BJ (cell line): ENCODE measurements at places on chromosomes 13 and 19.

- no peak for DNase-seq
Observed at GRCh38 chr13:43127103-43127798, 103.9 kb downstream of the DNAJC15 start.

DNA sequence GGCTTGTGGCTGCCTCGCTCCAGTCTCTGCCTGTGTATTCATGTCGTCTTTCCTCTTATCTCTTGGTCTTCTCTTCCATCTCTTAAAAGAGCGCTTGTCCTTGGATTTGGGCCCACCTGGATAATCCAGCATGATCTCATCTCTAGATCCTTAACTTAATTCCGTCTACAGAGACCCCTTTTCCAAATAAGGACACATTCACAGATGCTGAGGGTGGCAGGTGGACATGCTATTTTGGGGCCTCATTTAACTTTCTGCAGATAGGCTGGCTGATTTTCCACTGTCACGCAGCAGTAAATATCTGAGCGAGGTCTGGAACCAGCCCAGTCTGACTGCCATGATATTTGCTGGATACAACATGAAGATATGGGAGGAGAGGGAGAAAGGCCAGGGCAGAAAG is 41.5 kb upstream of the TSHZ3 start:
- no peak for DNase-seq

GRCh38 chr13:90792335-90792734 is 555.2 kb upstream of the MIR17HG start:
- DNase-seq, result no peak

DNA sequence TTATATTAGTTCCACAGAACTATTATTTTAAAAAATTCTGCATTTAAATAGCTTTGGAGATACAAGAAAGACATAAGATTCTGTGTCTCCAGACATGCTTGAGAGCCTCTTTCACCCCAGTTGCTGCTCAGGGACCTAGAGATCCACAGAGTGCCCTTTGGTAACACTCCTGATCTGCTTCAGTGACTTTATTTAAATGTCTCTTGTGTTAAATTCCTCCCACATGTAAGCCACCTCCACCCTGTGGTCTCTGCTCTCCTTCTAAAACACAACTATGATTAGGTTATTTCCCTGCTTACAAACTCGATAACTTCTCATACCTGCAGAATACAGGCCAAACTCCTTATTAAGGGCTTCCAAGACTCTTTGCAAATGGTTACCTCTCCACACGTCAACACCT is 141.0 kb downstream of the RFC3 start:
- no peak for DNase-seq

GRCh38 chr13:46296115-46296822 is 84.5 kb downstream of the LRRC63 start:
- DNase-seq, result peak; percentile 99

- DNase-seq, result peak; percentile 70
Observed at GRCh38 chr19:4977299-4978174, 8.6 kb downstream of the KDM4B start.

DNA sequence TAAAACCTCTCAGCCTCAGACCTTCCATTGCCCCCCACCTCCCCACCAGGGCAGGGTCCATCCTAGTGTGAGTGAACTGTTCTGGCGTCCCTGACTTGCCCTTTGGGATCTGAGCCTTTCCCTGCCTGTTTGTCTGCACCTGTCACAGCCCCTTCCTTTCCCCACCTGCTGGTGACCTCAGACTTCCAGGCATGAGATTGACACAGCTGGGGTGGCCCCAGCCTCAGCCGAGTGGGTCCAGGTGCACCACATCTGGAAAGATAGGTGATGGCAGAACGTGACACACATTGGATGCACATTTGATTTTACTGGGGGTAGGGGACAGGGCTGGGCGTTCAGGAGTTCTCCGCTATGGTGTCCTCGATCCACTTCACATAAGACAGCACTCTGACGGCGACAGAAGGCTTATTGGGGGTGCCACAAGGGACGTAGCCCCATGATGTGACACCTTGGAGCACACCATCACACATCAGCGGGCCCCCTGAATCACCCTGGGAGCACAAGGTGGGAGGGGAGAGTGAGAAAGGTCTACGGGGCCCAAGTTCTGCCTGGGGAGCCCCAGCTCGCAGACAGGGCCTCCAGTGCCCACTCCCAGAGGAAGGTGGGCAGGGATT is 4.6 kb downstream of the KLK1 start:
- DNase-seq, result no peak

DNA sequence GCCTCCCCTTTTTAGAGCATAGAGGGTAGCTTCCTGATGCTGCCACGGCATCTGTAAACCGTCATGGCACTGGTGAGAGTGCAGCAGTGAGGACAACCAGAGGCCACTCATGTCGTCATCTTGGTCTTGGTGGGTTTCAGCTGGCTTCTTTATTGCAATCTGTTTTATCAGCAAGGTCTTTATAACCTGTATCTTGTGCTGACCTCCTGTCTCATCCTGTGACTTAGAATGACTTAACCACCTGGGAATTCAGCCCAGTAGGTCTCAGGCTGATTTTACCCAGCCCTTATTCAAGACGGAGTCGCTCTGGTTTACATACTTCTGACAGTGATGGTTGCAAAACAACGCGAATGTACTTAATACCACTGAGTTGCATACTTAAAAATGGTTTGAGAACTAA is 14.4 kb upstream of the FBN3 start:
- DNase-seq, result no peak

DNA sequence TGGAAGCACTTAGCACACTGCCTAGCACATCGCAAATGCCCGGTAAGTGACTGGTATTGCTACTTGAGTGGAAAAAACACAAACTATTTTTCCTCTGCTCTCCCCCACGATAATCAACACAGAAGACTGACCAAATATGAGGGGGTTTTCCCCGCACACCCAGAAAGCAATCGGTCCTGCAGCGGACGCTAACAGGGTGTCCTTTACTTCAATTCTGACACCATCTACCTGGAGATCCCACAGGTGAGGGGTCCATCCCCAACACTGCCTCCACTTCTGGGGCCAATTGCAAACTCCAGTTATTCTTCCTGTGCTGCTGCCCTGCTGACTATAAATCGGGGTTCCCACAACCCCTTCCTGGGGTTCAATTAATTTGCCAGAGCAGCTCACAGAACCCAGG is 26.2 kb upstream of the PLEKHF1 start:
- DNase-seq, result no peak

GRCh38 chr19:5050067-5050656 is 81.2 kb downstream of the KDM4B start:
- no peak for DNase-seq

GRCh38 chr13:20718958-20719566 is 15.6 kb downstream of the IL17D start:
- DNase-seq, result no peak

DNA sequence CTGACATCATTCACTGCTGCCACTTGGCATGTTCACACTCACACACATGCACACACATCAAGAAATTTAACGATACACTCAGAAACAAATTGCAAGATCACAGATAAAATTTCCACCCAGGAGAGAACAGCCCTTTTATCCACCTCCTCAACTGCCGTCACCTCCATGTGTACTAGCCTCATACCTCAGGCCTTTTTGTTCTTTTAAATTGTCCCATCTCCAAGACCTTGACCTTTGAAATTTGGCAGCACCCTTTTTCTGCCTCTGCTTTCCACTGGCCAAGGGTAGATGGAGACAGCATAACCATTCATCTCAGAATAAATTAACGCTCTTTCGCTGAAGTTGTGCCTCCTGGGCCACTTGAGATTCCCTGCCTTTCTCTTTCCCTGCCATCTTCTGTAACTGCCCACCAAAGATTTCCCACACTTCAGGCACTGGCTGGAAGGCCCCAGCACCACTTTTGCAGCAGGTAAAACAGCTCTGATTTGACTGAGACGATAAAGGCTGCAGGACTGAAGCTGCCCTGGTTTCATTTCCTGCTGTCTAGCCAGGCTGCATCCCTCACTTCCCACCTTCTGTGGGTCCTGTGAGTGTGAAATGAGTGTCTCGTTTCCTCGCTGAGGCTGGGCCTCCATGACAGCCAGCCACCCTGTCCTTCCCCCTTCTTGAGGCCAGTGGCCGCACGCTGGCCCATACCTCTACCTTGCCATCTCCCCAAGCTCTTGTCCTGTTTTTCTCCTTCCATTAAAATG is 39.3 kb downstream of the MBNL2 start:
- no peak for DNase-seq

DNA sequence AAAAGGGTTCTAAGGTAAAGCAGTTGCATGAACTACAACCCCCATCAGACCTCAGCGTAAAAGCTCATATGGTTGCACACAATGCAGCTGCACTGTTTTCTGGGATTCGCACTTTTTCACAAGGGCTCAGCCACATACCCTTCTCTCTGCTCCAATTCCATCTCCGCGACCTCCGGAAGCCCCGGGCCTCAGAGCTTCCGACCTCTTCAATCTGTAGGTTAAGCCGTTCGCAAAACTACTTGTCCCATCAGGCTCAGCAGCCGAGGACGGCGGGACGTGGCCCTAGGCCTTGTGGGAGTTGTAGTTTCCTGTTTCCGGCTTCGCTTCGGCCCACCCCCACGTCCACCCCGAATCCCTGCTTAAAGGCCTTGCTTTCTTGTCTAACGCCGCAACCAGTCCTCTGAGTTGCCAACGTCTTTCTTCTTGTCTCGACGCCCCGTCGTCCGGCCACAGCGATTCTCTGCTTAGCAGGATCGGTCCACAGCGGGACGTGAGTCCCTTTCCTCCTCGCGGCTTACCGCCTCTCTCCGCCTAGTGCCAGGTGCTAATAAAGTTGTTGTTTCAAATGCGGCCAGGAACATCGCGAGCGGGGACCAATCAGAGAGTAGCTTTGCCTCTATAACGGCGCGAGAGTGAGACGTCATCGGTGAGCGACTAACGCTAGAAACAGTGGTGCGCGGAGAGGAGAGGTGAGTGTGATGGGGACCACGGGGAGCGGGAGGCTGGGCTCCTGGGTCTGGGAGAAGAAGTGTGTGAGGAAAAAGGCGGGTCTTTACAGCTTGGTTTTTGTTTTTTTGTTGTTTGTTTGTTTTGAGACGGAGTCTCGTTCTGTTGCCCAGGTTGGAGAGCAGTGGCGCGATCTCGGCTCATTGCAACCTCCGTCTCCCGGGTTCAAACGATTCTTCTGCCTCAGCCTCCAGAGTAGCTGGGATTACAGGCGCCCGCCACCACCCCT is at the start of the genes PRPF31 and TFPT:
Gene PRPF31 (plus strand): TSS at position 646 of the 955 bp plus-strand sequence. CDS start 2,525 bp downstream, outside the sequence.
Gene TFPT (minus strand): TSS at position 549 of the 955 bp plus-strand sequence. CDS start 388 bp downstream, at position 161.
- DNase-seq, result peak; percentile 77

GRCh38 chr19:32223595-32224370 is 121.6 kb upstream of the ZNF507 start:
- DNase-seq, result no peak

DNA sequence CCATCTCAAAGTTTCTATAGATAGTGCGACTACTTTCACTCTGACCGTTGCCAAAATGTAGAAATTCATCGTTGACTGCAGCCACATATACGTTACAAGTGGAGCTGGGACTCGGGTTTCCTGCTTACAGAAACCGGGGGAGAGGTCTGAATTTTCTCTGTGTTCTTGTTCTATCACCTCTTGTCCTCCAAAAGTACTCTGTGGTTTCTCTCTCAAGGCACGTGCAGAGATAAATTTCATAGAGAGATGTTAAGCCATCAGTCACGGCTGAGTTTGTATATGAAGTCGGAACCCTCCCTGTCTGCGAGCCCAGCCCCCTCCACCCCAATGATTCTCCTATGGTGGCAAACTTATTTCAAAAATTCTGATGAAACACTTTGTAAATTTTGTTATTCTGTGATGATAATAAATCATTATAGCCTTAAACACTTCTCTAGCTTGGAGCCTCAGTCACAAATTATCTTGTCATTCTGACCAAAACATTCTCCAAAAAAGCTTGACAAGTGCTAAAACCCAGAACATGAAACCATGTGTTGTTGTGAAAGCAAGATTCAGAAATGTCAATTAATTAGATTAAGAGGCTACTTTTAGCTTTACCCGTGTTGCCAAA is 87.5 kb downstream of the TSHZ3 start:
- no peak for DNase-seq

- no peak for DNase-seq
Observed at GRCh38 chr13:77565635-77566034, 30.1 kb downstream of the SCEL start.

DNA sequence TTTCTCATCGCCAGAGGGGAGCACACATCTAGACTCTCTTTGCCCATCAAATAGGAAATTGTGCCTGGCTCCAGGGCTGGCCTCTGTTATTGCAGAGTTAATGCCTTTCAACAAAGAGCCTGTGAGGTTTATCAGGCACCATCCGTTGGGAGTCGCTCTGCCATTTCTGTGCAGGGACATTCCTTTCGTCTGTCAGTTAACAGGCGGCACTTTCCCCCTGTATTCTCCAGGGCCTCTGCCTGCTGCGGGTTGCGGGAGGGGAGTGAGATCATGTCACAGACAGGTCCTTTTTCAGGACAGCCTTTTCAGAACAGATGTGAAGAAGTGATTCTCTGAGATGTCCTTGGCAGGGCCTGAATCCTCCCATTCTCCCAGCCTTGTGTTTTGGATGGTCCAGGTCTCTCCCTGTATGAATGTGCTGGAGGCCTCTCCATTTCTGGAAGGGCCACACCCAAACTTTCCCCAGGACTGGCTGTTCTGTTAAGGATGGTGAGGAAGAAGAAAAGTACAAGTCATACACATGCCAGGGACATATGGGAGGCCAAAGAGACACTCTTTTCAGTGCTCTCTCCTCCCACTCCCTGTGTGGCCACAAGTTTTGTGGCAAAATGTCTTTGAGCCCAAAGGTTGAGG is 14.9 kb downstream of the SERP2 start:
- DNase-seq, result no peak

DNA sequence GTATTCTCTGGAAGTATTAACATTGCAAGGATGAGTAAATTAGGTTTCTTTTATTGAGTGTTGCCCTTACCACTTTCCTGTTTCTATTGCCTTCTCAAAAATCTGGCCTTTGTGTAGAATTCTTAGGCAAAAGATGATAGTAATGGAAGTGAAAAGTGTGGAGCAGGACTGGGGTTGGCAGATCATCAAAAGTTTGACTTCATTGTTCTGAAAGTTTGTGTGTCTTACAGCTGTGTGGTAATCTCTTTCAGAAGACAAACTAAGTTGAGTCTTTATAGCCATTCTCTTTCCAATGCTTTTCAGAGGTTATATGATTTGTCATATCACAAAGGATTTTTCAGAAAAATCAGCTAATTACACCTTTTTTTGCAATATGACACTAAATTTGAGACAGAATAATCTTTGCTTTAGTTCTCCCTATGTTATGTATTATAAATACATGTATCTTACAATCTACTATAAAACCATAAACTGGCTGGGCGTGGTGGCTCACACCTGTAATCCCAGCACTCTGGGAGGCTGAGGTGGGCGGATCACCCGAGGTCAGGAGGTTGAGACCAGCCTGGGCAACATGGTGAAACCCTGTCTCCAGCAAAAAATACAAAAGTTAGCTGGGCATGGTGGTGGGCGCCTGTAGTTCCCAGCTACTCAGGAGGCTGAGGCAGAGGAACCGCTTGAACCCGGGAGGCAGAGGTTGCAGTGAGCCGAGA is 8.7 kb upstream of the KCNRG start:
- DNase-seq, result no peak

- no peak for DNase-seq
Observed at GRCh38 chr13:73171926-73172325, 113.1 kb downstream of the KLF5 start.

GRCh38 chr13:80989747-80990146 is 648.8 kb upstream of the SPRY2 start:
- DNase-seq, result no peak

GRCh38 chr19:56301155-56301554 is 13.5 kb downstream of the ZSCAN5A start:
- DNase-seq, result no peak
